AG04449 (cell line): ENCODE measurements at places on chromosomes 16 and 17.
A peak's percentile ranks its signal among the peaks of the same experiment; 100 is the strongest.

GRCh38 chr17:57877803-57878377 is 28.0 kb upstream of the MRPS23 start:
- DNase-seq, result no peak

GRCh38 chr16:46763147-46763546 is 15.0 kb upstream of the MYLK3 start:
- no peak for DNase-seq

DNA sequence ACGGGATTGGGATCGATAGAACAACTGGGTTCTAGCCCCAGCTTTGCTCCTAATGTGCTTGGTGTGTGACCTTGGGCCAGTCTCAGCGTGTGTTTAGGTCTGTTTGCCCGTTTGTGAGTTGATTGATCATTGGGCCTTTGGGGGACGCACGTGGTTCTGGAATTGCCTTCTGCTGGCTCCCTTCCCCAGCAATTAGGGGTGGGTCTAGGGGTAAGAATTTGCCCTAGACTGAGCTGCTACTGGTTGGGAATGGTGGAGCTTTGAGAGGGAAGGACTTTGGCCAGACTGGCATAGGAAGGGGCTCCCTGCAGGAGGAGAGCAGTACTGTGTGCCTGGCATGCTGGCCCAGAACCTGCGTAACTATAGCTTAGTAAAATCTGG is 1.5 kb downstream of the SPNS2 start:
- DNase-seq, result no peak

DNA sequence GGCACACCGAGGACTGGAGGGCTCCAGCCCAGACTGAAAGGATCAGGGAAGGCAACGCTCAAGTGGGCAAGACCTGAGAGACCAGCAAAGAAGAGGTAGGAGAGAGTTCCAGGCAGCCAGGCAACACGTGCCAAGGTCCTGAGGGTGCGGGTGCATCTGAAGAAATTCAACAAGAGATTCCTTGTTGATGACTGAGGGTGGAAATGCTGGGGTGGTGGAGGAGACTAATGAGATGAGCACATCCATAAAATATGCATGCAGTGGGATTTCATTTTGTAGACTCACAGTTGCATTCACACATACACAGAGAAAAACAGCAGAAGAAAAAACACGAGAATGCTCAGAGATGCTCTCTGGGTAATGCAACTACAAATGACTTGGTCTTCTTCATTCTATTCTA is 154.8 kb upstream of the FOXF1 start:
- peak; percentile 72 for DNase-seq

GRCh38 chr16:88194397-88195268 is 188.1 kb upstream of the ZNF469 start:
- DNase-seq, result no peak

GRCh38 chr16:83456934-83457333 is 350.8 kb upstream of the HSBP1 start:
- no peak for DNase-seq

DNA sequence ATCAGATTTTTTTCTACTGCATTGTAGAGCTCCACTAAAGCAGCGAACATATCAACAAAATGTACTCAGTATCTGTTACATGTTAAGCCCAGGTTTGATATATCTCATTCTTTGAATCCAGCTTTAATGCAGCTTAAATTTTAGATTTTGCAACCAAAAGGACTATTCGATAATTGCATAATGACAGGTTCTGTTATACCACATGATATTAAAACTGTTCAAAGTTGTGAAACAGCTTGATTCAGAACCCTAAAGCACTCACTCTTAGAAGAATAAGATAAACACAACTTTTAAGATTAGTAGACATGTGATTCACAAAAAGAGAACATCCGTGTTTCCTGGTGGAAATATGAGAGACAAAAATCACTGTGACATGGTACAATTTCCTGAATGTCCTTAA is 427.9 kb downstream of the CDH11 start:
- DNase-seq, result no peak

DNA sequence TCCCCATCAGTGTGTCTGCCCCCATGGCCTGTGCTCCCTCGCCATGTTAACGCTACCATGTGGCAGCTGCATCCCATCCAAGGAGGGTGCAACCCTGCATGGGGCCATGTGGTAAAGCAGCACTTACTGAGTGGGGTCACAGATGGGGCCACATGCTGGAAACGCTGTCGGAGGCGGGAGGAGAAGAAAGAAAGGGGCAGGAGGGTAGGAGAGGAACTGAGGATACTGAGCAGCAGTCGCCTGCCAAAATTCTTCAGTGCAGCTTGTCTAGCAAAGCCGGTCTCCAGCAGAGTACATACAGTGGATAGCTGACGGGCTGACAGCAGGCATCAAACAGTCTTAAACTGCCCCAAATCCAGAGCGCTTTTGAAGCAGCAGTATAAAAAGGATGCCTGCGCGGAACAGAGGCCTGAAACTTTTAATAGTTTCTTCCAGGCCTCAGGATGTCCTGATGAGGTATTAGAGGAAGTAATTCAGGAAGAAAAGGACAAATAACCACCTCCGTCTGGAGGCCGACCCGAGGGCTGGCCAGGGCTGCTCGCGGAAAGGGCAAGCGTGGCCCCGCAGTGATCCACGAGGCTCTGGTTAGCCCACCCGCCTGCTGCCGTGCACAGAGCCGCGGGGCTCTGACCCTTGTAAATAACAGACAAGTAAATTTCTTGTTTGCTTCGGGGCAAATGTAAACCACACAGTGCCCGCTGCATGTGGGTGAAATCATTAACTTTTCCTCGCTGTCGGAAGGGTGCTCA is 149.0 kb downstream of the CCDC182 start:
- DNase-seq, result no peak
